ENCODE measurements at places on chromosomes 2 and 18. TPM values are rescaled to one million over a fixed set of nuclear protein-coding genes. Genes with fewer than 3 reads are reported as not detected.

Gene LINC00305
- not detected for total RNA-seq

GRCh38 chr2:7363906-7364305, 446.7 kb downstream of the RNF144A start:
- DNase-seq: no peak

Gene C2orf72
- 0.48 TPM for total RNA-seq

Gene CRYGC
- not detected for total RNA-seq

Gene ANKRD62
- not detected for total RNA-seq

DNA sequence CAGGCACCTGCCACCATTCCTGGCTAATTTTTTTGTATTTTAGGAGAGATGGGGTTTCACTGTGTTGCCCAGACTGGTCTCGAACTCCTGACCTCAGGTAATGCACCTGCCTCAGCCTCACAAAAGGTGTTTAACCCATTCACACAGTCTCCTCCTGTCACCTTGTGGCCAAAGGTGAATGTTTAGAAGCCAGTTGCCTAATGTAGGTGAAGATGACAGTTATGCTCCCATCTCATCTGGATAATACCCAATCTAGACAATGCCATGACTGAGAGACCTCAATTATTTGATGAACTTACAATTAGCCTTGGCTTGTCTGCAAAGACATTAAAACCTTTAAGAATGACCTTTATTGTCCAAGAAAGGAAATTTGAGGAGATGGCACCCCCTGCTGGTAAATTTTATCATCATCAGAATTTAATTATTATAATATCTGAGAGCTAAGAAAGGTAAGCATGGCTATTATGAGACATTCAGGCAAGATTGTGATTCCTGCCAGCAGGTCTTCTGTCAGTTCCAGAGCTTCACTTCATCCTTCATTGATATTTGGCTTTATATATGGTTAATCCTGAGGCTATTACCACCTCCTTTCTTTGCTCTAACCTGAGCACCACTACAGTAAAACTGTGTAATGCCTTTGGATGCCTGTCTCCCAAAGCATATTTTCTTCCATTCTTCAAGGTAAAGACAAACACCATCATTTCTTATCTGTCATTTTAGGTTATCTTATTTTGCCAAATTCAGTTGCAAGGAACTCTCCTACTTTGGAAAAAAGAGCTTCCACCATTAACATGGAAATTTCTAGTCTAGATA, 117.6 kb downstream of the FAM124B start:
- DNase-seq: peak; percentile 35

- no peak for DNase-seq
Measured at GRCh38 chr2:119934319-119934718, 78.6 kb upstream of the EPB41L5 start.

- no peak for DNase-seq
Measured at GRCh38 chr2:27946530-27947060, 56.1 kb downstream of the BABAM2 start.

Gene TANC1
- total RNA-seq: 24.4 TPM

DNA sequence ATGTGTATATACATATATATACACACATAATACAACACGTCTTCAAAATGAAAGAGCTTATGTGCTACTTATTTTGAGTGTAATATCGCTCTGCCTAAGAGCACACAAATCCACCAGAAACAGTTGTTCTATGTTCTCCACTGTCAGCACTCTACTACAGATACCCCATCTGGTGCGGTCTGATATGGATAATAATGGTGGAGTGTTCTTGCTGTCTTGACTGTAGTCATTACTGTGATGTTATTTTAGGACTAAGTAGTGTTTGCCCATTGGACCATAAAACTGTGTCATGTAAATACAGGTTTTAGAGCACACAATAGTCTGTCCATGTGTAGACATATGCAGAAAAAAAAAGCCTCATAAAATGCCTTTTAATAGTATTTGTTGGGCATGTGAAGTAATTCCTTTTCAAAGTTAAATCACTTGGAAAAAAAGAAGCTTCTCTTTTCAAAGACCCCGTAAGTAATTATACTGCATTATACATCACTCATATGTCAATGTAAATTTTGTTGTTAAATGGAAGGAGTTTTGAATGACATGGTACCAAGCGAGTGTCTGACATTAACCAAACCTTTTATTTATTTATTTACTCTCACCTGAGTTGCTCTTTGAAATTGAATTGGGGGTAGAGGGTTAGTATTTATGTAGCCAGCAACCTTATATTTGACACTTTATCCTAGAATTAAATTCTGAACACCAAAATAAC, 1249.2 kb upstream of the ZEB2 start:
- no peak for DNase-seq

DNA sequence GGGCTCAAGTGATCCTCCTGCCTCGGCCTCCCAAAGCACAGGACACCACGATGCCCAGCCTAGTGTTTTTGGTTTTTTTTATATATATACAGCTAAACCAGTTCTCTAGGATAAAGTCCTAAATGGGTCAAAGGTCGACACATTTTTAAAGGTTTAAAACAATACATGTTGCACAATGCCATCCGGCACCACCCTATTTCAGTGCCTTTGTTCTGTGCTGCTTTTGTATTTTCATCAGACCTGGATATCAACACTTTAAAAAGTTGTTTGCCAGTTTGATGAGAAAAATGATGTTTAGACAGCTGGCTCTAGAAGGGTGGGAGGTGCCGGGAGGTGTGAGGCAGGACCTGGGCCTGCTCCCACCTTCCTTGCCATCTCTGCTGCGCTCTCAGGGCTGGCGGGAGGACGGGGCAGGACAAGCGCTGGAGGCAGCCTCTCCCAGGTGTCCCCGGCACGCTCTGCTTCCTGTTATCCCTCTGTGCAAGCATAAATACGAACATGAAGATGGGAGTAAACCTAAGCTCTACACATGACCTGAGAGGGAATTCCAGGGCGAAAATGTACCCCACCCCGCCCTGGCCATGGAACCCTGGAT, 103.7 kb downstream of the HS6ST1 start:
- no peak for DNase-seq

DNA sequence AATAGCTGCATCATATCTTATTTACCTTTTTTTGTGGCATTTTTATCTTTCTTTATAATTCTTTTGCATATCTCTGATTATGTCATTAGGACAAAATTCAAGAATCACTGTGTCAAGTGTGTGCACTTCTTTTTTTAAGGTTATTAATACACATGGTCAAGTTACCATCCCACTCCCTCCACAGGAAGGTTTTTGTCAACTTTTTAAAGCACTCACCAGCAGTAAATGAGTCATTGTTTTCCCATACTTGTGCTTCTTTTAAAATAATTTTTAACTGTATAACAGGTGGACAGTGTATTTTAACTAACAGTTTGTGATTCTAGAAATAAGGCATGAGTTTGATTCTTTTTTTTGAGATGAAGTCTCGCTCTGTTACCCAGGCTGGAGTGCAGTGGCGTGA, 45.7 kb upstream of the FAM171B start:
- no peak for DNase-seq

Gene GPC1
- 13.9 TPM for total RNA-seq

GRCh38 chr2:81940266-81940955, 1635.9 kb upstream of the LRRTM1 start:
- no peak for DNase-seq

DNA sequence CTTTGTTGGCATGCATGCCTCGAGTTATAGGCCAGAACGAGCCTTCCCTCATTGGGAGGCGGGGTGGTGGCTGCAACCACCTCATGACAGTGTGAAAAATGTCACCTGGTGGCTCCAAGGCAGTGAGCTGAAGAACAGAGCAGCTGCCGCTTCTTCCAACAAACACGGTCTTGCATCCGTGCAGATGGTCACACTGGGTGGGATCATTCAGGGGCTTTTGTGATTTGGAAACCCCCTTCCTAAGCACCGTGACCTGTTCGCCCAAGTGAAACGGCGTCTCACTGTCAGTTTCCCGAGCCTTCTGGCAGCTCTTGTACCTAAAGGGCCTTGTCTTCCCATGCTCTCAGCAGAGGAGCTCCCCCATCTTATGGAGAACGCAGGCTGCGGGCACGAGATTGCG, 159.7 kb downstream of the NAPG start:
- no peak for DNase-seq

DNA sequence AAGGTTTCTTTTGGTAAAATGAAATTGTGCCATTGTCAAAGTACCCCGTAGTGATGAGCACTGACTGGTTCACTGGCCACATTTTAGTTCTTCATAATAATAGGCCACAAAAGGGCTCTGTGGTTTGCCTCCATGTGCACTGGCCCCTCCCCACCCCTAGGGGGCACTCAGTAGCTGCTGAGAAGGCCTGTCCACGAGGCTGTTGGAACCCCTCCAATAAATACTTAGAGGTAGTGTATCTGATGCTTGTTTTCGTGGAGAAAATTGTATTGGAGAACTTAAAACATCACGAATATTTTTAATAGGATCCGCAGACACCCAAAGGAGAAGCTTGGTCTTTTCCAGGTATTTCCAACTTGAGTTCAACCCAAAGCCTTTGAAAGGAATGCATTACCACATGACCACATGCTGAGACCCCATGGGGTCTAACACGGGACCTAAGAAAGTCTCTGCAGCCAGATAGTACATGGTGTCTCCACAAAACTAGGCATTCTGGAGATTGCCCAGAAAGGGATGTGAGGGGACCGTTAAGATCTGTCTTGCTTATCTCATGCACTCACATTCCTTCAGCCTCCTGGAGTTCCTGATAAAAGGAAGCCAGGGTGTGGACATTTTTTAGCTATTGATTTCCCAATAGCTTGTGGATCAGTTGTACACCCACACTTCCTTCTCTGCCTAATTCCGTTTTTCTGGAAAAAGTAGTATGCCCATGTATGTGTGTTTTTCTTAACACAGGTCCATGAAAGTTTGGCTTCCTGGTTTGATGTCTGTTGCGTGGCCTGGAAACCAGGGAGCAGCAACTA, 28.5 kb upstream of the NOSTRIN start:
- peak; percentile 58 for DNase-seq

DNA sequence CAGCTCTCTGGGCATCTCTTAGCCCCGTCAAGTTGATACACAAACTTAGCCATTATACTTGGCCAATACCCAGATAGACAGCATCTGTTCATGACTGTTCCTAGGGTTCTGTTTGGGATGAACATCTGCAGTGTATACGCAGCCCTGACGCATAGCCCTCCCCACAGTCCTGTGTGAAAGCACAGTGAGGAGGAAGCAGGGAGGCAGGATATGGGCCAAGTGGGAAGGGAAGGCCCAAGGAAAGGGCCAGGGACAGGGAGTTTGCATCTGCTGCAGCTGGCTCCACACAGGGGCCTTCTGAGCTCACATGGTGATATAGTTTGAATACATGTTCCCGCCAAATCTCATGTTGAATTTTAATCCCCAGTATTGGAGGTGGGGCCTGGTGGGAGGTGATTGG, 80.2 kb downstream of the CMPK2 start:
- peak; percentile 35 for DNase-seq

DNA sequence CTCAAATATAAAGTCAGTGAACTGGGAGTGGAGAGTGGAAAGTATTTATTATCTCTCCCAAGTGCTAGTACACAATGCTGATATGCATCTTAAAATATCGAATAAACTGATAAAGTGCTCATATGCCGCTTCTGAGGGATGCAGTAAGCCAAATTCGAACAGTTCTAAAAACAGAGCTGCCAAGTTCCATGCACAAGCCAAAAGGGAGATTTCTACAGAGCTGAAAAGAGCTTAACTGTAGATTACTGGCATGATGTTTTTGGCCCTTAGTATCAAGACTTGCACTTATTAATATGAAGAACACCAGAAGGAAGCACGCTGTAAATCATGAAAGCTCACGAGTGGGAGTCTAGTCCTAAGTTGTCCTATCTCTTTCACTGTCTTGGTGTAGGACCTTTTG, 7.9 kb downstream of the TMEFF2 start:
- DNase-seq: no peak

Gene HNRNPLL
- 61.8 TPM for total RNA-seq

GRCh38 chr18:34639687-34640086, 70.4 kb upstream of the DTNA start:
- no peak for DNase-seq

- DNase-seq: no peak
Measured at GRCh38 chr2:167928434-167928833, 319.0 kb downstream of the STK39 start.

- no peak for DNase-seq
Measured at GRCh38 chr18:63145851-63146555, 173.6 kb downstream of the BCL2 start.

GRCh38 chr18:46310258-46310657, 206.1 kb downstream of the HAUS1 start:
- DNase-seq: no peak

Gene MEP1B
- not detected for total RNA-seq

GRCh38 chr2:85447222-85447585, 28.7 kb downstream of the SH2D6 start:
- no peak for DNase-seq

GRCh38 chr2:70356941-70357683, 55.2 kb upstream of the FAM136A start:
- no peak for DNase-seq

DNA sequence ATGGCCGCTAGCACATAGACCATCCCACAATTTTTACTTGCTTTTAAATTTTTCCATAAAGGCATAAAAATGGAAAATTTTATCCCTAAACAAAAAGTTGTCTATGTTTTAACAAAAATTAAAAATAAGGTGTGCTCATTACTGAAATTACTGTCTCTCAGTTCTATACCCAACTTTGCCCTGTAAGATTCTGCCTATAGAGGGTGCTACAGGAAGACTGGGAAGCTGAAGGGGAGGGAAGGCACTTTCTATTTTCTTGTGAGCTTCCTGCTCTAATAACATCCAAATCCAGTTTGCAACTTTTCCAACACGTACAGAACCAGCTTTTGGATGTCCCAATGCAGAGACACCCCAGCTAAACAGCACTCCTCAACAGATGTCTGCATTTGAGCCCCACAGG, 666.9 kb downstream of the PLCL1 start:
- DNase-seq: no peak

Gene FHOD3
- 13.7 TPM for total RNA-seq

DNA sequence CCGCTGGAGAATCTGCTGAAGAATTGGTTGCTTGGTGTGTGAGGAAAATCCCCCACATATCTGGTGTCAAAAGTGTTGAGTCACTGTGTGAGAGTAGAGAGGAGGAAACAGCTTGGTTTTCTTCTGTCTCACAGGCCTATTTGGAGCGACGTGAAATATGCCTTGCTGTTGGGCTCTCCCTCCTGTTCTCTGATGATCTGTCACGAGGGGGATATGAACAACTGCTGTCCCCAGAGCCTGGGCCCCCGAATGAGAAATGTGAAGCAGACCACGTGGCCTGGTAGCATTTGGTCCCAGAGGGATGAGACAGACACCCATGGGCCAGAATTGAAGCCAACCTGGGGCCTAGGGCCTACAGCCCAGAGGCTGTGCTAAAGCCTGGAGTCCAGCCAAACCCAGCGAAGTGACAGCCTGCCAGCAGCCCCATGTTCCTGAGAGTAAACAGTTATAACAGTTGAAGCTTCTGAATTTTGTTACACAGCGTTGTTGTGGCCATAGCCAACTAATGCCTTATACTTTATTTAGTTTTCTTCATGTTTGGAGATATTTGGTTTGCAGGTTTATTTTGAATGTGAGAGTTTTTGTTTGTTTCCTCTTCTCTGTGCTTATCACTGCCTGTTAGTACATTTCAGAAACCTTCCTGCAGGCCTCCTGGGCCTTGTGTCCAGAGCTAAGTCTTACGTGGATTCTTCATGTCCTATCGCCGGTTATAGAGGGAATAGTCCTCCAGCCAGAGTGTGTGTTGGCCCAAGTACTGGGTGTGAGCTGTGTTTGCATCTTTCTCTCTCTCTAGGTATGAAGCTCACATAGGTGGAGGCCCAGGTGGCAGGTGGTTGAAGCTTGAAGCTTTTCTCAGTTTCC, 18.7 kb upstream of the COLEC12 start:
- DNase-seq: peak; percentile 80

- no peak for DNase-seq
Measured at GRCh38 chr18:13470516-13471197, 252.1 kb downstream of the LDLRAD4 start.
